Epithelial cell of prostate (primary cell): ENCODE measurements at places on chromosomes 3 and 15.

DNA sequence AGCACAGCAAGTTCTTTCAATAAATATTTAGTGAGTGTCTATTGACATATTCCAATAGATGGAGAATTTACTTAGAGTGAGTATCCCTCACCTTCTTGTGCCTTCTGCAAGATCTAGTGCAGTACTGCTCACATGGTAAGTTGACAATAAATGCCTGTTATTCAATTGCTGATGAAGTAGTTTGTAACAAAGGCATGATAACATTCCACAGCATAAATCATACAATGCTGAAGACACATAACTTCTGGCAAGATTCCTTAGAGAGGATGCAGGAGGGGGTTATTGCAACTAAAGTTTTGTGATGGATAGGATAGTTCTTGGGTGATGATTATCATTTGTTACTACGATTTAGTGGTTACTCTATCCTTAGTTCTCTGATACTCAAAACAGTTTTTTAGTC, 112.2 kb upstream of the RBMS3 start:
- DNase-seq = no peak

DNA sequence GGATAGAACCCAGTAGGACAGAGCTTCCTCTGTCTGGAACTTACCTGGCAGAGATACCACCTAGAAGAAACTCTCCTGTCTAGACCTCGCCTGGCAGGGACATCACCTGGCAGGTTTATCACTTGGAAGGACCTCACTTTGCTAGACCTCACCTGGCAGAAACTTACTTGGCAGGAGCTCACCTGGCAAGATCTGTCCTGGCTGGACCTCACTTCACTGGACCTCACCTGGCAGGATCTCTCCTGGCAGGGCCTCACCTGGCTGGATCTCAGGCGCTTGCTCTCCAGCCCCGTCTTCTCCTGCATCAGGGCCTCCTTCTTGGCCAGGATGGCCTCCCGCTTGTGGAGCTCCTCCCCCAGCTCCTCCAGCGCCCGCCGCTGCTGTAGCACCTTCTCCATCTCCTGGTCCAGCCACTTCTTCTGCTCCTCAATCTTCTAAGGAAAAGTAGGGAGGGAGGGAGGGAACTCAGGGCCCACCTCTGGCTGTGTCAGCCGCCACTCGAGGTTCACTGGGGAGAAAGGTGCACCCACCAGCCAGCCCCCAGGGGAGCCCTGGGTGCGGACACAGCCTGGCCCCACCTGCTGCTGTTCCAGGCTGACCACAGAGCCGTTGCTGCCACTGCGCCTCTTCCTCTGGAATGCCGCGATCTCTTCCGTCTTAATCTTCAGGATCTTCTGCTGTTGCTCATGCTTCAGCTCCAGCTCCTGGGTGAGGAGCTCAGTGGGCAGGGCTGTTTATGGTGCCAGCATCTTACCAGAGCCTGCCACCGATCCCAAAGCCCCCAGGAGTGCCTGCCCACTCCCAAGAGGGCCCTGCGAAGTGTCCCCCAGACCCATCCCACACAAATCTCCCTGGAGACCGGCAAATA, 22.5 kb downstream of the KIF7 start:
- DNase-seq = no peak

DNA sequence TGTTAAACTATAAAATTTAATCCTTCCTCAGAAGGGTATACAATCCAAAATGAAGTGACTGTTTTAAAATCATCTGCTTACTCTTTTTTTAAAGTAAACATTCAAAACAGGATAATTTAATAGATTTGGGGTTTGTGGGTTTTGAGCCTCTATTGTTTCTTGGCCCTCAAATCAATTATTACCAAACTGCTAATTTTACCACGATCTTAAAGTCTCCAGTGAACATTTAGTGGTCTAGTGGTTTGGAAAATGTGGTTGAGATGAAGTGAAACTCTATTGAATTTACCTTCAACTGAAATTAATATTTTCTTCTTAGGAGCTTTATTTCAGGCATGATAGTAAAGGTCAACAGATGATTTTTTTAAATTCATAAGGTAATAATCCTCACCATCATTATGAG, 11.2 kb upstream of the ATP11B start:
- no peak for DNase-seq

- DNase-seq = no peak
These were observed 123.7 kb downstream of the MEX3B start for GRCh38 chr15:81922143-81922542.

- no peak for DNase-seq
These were observed 63.3 kb downstream of the IL1RAP start for GRCh38 chr3:190577225-190577624.

- DNase-seq = no peak
These were observed 227.6 kb downstream of the KLF13 start for GRCh38 chr15:31554261-31554660.

DNA sequence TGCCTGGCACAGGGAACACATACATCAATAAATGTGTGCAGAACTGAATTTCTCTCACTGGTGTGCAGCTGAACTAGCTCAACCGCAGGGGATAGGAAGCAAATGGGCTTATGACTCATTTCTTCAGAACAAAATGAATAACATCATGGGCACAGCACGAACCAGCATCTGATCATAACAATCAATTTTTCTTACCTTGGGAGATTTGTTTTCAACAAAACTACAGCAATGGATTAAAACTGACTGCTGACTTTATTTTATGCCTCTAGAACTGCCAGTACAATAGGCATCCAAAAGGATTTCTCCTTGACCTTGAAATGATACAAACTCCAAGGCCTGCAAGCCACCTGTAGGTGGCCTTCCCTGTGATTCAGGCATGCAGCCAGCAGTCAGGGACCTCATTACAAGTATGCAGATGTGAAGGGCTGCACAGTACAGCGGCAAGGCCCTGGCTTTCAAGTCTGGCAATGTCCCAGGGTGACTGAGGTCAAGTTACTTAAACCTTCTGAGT, 26.1 kb downstream of the TAMM41 start:
- DNase-seq = no peak

DNA sequence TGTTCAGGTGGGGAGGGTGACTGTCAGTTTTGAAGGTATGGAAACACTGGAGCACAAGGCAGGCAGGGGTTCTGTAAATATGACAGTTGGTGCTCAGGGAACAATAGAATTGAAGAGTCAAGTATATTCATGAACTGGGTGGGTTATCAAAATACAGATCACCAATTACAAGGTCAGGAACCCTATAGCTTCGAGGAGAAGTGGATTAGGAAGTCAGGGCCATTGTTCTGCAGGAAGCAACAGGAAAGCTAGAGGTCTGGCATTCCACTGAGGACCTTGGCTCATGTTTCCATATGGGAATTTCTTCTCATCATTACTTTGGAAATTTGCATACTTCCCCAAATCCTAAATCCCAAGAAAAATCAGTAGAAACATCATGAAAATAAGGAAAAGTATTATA, 125.9 kb downstream of the MYRIP start:
- DNase-seq = no peak

GRCh38 chr3:64651741-64652241, 36.0 kb downstream of the ADAMTS9 start:
- DNase-seq = no peak

DNA sequence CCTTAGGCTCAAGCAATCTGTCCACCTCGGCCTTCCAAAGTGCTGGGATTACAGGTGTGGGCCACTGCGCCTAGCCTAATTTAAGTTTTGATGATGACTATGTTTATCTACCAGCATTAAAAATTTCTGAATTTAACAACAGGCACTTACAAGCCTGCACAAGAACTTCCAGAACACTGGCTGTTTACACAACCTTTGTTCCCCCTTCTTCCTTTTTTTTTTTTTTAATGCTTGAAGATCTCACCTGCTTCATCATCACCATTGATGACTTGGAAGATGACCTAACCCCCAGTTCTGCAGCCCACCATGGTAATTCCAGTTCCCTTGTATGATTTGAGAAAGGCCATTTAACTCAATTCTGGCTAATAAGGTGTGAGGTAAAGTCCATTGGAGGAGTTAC, 70.4 kb downstream of the GJD2 start:
- no peak for DNase-seq

GRCh38 chr3:63764511-63764910, 54.6 kb upstream of the C3orf49 start:
- DNase-seq = no peak

DNA sequence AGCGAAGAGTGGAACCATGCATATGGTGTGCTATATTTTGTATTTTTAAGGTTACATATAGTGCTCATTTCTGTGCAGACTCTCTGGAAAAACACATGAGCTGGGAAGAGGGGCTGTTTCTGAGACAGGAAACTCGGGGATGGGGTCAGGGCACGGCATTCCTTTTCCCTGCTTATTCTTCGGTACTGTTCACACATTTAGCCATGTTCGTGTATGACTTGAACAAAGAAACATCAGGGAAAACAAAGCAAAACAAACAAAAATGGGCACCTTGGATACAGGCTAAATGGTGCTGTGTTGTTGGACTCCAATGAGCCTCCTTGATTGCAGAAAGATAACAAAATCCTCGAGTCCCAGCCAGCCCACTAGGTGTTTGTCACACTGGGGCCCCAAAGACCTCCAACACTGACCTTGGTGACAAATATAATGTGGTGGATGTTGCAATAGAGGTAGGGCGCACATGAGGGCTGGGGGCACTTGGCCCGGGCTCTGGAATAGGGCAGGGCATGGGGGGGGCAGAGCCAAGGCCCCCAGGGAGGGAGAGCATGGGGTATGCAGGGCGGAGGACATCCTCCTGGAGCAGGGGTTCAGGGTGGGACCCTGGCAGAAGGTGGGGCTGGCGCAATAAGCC, 19.3 kb downstream of the DNASE1L3 start:
- DNase-seq = no peak

- no peak for DNase-seq
These were observed 36.3 kb upstream of the GNB5 start for GRCh38 chr15:52227456-52227855.

DNA sequence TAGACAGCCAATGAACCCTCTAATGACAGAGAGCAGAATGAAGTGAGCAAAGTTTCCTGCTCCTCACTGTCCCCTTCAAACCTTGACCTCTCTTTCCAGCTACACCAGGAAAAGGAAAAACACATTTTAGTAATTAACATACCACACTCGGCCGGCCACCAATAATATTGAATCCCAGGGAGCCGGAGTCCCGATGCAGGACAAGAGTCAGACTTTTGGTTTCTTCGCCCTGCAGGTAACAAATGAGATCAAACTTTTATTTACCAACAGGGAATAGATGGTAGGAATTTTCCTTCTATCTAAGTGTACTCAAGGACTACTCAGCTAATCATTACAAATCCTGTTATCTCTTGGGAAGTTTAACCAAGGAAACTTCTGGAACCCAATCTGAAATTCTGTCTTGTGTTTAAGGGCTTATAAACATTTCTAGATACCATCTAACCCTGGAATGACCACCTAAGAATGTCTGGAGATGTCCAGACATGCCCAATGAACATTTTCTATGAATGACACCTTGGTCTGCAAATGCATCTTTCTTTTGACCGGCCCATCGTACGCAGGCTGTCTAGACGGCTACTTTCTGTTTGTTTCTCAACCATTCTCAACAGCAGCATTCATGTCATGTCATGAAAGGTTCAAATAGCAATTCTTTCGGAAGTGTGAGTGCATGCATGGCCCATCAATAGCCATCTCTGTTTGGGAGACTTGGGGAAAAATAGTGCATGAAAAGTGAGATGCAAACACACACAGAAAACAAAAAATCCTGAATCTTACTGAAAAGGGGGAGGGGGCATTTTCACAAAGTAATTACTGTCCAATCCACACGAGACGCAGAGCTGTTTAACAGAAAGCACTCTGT, 16.1 kb downstream of the PDZRN3 start:
- DNase-seq = no peak

GRCh38 chr3:177512945-177513814, 315.9 kb upstream of the TBL1XR1 start:
- DNase-seq = no peak

GRCh38 chr3:147483578-147483977, 74.4 kb downstream of the ZIC1 start:
- no peak for DNase-seq
